ENCODE measurements at places on chromosomes 13 and 19.

- peak; percentile 69 for DNase-seq
These were observed 5.1 kb downstream of the JUNB start for GRCh38 chr19:12796146-12797071.

- no peak for DNase-seq
These were observed 22.0 kb downstream of the KLF12 start for GRCh38 chr13:74111901-74112824.

GRCh38 chr13:41694545-41695301 is 237.4 kb downstream of the RGCC start:
- DNase-seq, result no peak

- no peak for DNase-seq
These were observed 13.8 kb downstream of the LILRB1 start for GRCh38 chr19:54644056-54644455.

DNA sequence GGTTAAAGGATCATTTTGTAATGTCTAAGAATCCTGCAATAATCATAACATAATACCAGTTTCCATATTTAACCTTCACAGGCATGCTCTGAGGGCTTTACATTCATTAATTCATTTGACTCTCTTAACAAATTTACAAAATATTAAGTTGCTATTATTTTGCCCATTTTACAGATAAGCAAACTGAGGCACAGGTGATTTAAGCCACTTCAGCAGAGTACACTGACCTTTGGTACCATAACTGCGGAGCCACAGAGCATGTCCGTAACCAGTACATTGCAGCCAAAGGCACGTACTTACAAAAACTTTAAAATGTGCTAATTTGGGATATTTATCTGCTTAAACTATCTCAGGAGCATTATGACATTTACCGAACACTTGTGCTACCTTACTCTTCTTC is 169.4 kb upstream of the MYO16 start:
- DNase-seq, result no peak

Measured in stimulated activated CD4-positive, alpha-beta T cell treated with anti-CD3 and anti-CD28 coated beads, Interleukin-12 subunit alpha, Interleukin-12 subunit beta, amount 100 ng/mL, for 24 hours (primary cell).